ENCODE measurements at places on chromosomes 6 and 20.

- DNase-seq, result no peak
These were observed 23.6 kb upstream of the HLA-E start for GRCh38 chr6:30465595-30466306.

- DNase-seq, result no peak
These were observed 19.7 kb downstream of the NPEPL1 start for GRCh38 chr20:58712151-58712791.

- no peak for DNase-seq
These were observed 233.4 kb upstream of the ID4 start for GRCh38 chr6:19603721-19604120.

DNA sequence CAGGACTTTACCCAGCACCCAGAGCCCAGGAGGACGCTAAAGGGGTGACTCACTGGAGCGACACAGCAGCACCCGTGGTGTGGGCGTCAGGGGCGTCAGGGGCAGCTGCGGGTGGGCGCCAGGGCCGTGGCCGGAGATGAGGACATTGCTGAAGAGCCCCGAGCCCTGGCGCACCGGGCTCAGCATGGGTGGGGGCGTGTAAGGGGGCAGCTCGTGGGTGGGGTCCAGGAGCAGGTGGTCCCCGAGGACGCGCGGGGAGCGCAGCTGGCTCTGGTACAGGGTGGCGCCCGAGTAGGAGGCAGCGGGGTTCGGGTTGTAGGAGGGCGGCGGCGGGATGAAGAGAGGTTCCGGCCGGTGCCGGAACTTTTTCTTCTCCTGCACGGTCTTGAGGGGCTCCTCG is 41.6 kb upstream of the MRPS10 start:
- no peak for DNase-seq

DNA sequence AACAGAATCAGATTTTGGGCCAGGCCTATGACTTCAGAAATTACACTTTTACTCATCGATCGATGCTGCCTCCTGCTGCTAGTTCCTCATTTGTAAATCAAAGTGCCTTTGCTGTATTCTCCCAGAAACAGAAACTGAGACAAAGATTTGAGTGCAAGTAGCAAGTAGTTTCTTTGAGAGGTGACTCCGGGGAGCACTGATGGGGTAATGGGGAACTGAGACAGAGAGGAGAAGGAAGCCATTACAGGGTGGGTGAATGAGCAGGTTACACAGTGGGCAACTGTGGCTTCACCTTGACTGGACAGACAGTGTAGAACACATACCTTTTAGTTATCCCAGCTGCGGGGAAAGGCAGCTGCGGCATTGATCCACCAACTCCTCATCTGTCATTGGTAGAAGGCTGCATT is 9.7 kb upstream of the CD40 start:
- DNase-seq, result no peak

GRCh38 chr6:2739335-2739734 is 11.4 kb downstream of the MYLK4 start:
- no peak for DNase-seq

GRCh38 chr6:118350881-118351430 is 197.1 kb upstream of the PLN start:
- DNase-seq, result no peak

DNA sequence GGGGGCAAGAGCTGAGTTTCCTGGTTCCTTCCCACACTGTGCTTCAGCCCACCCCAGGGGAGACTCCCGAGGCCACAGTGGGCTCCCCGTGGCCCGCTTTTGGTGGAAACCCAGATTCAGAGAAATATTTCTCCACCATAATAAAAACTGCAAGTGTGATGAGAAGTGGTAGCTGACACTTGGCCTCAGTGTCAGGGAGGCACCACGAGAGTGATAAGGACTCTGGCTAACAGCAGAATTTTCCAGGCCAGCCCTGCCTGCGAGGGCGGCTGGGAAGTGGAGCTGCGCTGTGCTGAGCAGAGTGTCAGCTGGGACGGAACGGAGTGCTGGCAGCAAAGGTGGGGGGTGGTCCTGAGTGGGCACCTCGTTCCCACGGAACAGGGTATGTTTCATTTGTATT is 22.5 kb downstream of the SPATA2 start:
- no peak for DNase-seq

DNA sequence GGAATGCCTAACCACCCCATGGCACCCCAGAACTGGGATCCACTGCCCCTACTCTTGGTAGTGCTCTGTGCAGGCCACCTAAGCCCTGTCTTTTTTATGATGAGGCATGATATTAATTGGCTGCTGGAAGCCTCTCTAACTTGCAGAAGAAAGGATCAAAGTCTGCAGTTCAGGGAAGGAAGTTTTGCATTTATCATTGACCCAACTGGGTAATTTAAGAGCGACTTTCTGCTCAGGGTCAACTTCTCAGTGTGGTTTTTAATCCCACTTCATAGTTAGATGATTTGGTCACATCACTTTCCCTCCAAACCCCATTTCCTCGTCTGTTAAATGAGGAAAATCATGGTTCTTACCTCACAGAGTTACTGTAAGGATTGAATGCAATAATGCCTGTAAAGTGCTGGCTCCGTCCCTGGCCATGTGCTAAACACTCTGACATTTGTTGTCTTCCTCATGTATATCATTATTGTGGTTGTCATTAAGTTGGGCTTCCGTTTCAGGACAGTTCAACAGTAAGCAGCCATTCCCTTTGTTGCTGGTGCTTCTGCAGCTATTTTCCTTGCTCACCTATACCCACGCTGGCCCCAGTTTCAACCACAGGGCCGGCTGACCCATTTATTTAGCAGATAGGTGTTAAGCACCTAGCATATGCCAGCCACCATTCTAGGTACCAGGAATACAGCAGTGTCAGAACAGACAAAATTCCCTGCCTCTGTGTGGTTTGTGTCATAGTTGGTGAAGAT is 14.2 kb downstream of the E2F3 start:
- no peak for DNase-seq

DNA sequence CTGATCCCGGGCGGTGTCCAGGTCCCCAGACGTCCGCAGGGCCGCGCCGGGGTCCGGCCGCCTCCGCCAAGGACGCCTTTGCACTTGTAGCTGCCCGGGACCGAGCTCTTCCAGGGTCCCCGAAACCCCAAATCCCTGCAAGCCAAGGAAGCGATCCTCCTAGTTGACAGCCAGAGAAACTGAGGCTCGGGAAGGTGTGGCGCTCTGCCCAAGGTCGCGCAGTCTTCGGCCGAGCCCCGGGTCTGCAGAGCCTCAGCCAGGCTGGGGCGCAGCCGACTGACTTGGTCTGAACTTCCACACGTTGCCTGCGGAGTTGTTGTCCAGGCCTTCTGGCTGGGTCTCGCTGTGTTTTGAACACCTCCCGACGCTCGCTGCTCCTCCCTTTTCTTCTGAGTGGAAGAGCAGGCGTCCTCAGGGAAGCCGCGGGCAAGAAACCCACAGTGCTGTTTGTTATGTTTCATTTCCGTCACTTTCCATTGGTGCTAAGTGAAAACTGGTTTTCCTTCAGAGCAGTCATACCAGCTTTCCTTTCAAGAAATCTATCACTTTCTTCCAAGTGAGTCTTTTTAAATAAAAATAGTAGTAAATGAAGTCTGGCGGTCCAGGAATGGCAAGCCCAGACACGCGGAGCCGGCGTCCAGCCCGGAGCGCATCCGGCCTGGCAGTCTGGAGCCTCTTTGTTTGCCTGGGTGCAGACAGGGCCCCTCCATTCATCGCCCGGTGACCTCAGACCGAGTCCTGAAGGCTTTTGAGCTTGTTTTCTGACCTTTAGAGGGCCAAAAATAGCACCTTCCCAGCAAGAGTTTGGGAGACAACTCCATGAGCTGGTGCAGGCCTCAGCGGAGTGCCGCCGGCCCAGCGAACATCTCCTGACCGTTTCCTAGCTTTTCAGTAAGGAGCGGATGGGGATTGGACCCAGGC is 698 bp downstream of the FAM210B start:
- DNase-seq, result no peak

- DNase-seq, result no peak
These were observed 7.7 kb downstream of the CDC25B start for GRCh38 chr20:3803854-3804253.

DNA sequence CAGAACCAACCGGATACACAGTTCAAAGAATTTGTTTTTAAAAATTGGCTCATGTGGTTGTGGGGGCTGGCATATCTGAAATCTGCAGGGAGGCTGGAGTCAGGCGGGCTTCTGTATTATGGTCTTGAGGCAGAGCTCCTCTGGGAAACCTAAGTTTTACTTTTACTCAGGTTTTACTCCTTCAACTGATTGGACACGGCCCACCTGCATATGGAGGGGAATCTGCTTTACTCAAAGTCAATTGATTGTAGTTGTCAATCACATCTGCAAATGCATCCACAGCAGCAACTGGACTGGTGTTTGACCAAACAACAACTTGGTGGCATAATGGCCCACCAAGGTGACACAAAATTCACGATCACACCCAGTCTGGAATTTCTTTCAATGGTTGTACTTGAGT is 103.4 kb downstream of the ERMARD start:
- no peak for DNase-seq

DNA sequence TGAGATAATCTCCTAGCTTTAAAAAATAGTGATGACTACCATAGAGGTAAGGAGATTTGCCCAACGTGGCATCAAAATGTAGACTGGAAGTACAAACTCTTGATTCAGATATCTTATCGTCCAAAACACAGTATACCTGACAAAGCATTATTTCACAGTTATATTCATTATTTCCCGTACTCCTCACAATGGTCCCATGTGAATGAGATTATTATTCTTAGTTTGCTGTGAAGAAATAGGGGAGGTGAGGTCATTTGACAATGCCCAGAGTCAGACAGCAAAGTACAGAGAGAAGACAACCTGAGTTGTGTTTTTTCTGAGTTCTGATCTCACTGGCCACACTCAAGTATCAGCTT is 1.2 kb upstream of the TFB1M start:
- no peak for DNase-seq

DNA sequence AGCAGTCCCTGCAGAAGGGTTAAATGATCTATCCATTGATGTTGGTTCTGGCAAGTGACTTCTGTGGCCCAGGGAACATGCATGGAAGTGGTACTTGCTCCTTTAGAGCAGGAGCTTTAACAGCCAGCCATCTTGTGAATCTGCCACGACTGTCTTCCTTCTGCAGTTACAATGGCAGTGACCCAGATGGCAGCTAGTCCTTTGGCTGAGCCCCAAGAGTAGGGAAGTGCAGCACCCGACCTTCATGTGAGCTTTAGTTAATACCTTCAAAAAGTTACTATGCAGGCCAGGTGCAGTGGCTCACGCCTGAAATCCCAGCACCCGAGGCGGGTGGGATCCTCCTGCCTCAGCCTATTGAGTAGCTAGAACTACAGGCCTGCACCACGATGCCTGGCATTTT is 66.4 kb downstream of the POPDC3 start:
- no peak for DNase-seq

GRCh38 chr6:77273929-77274328 is 189.4 kb downstream of the HTR1B start:
- DNase-seq, result no peak

- DNase-seq, result no peak
These were observed 61.5 kb downstream of the OGFRL1 start for GRCh38 chr6:71349976-71350615.

DNA sequence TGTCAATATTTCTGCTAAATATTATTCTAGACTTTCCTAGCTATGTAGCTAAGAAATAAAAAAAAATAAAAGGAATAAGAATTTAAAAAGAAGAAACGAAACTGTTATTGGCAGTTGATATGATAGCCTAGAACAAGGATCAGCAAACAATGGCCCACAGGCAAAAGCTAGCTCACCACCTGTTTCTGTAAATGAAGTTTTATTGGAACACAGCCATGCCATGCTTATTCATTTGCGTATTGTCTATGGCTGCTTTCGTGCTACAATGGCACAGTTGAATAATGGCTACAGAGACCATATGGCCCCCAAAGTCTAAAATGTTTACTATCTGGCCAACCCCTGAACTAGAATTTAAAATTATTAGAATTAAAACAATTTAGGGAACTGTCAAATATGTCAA is 952.6 kb upstream of the MAP3K7 start:
- DNase-seq, result no peak

DNA sequence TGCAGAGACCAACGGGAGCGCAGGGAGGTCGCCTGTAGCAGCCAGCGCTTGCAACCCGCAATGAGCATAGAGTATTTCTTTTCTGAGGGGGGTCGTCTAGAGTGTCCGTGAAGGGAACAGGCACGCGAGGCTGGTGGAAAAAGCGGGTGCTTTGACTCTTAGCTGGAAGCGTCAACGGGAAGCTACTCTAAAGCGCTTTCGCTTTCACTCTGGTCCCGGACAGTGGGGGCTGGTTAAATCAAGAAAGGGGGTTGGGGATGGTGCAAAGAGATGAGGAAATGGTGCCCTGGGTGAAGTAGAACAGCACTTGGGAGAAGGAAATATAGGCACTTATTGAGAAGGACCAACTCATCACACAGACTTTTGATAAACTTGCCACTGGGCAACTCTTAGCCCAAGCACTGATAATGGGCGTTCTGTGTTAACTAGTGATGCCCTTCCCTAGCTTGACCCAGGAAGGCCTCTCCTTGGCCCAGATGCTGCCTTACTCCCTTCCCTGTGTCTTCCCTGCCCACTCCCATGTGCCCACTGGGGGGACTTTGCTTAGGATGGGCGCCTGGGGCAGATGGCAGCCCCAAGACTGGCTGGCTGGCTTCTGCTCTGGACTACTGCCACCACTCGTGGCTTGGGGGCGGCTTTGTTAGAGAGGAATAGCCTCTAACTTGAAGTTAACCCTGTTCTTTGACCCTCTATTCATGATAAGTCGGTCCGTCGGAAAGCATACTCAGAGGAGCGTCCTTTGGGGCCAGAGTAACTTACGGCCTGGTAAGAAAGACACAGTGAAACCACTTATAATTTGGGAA is 585 bp downstream of the PSMB9 start:
- DNase-seq, result no peak

DNA sequence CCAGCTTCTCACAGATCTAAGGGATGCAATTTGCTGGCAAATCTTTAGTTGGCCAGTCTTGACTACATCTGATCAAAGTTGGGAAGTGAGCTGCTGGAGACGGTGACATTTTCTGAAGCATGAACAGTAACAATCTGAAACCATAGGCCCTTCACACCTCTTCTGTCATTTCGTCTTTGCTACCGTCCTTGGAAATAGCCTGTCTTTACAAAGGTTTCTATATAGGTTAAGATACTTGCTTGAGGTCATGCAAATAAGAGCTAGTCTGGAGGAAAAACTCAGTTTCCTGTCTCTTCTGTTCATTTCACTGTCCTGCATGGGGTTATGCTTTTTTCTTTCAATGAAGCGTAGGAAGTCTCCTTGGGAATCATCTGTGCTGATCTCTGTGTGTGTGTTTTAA is 55.6 kb downstream of the CARMIL1 start:
- DNase-seq, result no peak

GRCh38 chr20:15546525-15547023 is 1026.7 kb downstream of the KIF16B start:
- no peak for DNase-seq

- DNase-seq, result no peak
These were observed 142.1 kb downstream of the PXDC1 start for GRCh38 chr6:3609388-3609787.

GRCh38 chr6:130843575-130844320 is 16.5 kb downstream of the SMLR1 start:
- DNase-seq, result no peak

DNA sequence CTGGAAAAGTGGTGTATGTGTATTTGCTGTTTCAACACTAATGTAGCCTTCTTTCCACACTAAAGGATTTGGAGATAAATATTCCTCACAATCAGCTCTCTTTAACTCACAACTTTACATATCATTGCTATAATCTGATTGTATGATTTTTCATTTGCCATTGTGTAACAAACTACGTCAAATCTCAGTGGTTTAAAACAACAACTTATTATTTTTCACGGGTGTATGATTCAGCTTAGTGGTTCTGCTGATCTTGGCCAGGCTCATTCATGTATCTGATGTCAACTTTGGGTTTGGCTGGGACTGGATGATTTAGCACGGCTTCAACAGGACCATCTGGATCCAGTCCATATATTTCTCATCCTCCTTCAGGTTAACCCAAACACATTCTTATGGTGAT is 55.4 kb upstream of the TMX4 start:
- no peak for DNase-seq

- no peak for DNase-seq
These were observed 47.7 kb downstream of the SLC2A12 start for GRCh38 chr6:134004714-134005113.

Data from fibroblast of skin of left biceps (primary cell).